ENCODE measurements at places on chromosomes 11 and 22.

DNA sequence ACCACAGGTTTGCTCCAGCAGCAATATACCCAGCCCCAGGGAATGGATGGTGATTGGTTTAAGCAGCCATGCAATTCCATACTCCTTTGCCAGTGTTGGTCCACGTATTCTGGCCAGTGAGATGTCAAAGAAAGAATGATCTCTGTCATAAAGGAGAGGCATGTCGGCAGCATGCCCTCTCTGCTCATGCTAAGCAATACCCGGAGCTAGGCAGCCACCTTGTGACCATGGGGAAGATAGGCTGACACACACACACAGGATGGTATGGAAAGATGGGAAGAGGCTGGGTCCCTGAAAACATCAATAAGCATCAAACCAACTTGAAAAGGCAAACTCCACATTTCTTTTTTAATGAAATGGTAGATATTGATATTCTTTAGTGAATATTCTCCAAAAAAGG is 5.1 kb downstream of the ABCC8 start:
- no peak for DNase-seq

DNA sequence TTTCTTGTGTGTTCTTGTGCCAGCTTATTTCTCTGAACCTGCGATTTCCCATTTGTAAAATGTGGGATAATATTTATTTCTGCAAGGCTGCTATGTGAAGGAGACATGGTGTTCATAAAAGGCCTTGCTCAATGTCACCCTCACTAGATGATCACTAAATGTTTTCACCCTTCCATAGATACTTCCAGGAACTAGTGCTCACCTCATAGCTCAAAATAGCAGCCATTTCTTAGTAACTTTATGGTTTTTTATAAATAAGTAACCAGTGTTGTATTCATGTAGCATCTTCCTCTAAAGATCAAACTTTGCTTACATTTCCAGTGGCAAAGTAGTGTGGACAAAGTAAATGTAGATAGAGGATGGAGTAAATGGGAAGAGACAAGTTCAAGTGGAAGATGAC is 23.8 kb downstream of the SYTL2 start:
- no peak for DNase-seq

DNA sequence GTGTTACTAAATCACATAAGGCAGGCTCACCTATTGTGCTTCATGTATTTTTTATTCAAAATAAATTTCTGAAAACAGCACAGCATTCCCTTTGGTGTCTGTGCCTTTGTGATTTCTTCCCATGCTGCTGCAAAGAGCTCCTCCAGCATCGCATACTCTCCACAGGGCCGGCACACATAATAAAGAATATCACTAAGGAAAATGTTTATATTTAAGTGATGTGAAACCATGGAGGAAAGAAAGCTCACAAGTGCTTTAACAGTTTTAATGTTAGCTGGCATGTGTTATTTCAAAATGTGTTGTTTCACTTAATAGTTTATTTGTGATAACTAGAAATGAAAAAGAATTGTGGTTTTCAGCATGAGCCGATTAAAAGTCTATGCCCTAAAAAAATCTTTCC is 241.3 kb upstream of the ANO3 start:
- no peak for DNase-seq

DNA sequence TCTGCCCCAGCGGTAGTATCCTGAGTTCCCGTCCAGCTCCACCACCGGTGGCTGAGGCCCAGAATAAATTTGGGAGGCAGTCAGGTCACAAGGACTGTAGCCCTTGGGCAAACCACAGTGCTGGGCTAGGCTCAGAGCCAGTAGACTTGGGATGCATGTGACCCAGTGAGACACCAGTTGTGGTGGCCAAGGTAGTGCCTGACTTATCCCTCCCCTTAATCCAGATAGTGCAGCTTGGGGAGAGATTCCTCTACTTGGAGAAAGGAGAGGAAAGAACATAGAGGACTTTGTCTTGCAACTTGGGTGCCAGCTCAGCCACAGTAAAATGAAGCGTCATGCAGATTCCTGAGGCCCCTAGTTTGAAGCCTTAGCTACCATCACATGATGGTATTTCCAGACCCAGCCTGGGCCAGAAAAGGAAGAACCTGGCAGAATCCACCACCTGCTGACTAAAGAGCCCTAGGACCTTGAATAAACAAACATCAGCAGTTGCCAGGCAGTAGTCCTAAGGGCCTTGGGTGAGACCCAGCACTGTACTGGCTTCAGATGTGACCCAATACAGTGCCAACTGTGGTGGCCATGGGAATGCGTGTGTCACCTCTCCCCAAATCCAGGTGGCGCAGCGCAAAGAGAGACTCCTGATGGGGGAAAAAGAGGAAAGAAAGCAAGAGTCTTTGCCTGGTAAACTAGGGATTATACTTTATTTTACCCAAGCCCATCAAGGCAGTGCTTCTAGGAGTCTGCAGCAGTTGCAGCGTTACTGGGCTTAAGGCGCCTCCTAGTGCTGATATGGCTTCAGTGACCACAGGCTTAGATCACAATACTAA is 17.0 kb upstream of the DDX10 start:
- DNase-seq, result peak; percentile 72

DNA sequence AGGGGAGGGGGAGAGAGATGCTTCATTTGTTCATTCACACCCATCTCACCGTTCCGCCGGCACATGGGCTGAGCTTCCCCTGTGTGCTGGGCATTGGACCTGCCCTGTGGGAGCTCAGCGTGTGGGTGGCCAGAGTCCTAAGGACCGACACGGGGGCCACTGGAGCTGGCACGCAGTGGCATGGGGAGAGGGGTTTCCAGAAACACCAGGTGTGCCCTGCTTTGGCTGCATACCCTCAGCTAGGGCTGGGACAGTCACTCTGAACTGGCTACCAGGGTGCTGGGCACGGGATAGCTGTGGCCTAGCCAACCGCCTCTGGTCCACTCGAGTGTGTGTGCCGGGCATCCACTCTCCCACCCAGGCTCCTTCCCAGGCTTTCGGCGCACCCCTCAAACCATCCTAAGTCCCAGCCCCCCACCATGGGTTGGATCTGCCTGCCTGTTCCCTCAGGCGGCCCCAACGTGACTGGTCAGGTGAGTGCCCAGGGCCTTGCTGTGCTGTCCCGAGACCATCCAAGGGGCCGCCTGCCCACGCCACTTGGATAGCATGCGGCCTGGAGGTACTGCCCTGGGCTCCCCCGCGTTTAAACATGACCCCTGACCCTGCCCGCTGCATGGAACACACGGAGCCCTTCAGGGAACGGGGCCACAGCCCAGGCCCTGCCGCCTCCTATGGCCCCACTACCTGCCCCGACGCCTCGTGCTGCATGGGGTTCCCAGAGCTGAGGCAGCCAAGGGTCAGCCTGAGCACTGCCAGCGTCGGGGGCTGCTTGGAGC is 51.6 kb upstream of the LINC01488 start:
- DNase-seq, result no peak

DNA sequence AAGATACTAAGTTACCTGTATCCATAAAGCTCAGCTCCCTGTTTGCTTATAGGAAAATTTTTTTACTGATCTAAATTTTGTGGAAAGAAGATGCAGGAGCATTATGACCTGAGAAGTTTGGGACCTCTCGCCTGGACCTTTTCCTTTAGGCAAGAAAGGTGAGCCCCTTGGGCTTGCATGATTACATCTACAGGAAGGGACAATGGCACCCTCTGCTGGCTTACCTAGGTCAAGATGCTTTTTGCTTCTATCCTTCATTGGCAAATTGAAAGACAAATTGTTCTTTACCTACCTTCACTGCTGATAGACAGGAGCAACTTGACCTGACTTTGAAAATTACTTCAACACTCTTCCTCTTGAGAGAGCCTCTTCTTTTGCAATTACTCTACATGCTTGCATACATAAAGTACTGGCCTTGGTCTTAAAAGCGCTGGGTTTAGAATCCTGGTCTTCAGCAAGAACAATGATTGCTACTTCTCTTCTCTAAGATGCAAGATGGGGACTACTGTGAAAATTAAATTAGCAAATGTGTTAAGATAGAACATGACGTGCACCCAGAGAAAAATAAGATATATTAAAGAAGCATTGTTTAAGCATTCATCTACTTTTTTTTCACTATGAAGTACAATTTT is 147.2 kb downstream of the TRPC6 start:
- no peak for DNase-seq

GRCh38 chr22:22935056-22935545 is 47.5 kb downstream of the IGLL5 start:
- DNase-seq, result no peak

DNA sequence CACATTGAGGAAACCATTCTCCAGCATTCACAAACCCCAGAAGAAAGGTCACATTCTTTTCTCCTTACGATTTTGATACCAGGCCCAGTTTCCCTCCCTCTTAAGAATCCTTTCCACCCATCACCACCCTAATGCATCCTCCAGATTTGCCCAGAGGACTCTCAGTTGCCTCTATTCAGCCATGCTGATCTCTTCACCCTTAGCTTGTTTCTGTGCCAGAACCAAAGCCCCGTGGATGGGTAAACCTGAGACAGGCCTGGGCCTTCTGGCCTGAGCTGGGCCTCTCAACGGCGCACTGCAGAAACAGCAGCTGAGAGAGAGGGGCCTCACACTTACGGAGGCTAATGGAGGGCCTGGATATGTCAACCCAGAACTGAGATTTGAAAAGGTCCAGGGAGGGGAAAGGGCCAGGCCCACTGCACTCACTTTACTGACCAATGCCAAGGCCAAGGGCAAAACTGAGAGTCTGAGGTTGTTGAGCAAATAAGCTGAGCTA is 32.2 kb upstream of the OAF start:
- no peak for DNase-seq

DNA sequence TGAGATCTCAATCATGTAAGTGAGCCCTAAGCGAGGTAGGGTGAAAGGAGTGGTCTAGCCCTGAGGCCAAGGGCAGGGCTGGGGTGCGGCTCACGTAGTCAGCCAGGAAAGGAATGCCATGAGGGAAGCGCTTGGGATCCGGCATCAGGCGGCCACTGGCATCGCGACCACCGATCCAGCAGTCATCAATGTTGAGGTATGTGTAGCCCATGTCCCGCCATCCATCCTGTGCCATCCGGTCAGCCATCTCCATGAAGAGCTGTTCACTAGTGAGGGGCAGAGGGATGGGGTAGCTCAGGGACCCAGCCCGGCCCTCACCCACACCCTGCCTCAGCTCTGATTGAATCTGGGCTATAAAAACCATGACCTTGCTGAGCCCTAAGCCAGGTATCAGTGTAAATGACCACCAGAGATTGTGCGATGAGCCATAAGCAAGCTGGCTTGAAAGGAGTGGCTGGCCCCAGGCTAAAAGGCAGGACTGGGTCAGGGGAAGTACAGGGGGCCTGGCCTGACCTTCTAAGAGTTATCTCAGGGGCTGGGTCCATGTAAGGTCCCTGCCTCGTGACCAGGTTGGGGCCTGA is 2.9 kb downstream of the NAGA start:
- no peak for DNase-seq

DNA sequence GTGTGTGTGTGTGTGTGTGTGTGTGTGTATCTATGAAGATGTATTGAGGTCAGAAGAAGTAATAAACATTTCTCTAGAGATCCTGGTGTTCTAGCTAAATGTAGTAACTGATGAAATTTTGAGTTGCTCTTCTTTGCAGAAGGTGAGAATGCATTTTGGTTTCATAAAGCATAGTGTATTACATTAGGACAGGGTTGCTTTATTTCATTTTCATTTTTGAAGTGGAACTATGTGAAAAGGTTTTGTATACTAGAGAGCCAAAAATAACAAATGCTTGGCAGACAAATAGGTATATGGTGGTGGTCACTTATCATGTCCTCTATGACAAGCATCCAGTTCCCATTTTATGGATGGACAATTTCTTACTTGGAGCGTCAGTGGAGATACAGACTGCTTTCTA is 99.0 kb downstream of the CASP12 start:
- DNase-seq, result no peak

DNA sequence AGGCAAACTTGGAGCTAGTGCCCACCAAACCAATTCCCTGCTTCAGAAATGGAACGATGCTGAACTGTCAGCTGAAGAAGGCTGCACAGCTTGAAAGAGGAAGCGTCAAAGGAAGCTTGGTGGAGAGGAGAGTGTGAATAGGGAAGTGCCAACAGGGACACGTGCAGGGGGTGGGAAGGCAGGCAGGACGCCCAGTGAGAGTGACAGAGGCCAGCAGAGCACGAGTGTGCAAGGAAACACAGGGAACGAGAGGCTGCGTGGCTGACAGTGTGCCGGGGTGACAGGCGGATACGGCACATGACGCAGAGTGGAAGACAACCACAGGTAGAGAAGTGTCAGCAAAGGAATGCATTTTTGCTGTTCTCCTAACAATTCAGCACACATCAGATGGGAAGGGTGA is 196.4 kb downstream of the LARGE1 start:
- DNase-seq, result no peak

GRCh38 chr22:46969491-46969890 is 207.0 kb downstream of the TBC1D22A start:
- DNase-seq, result no peak

GRCh38 chr11:76114238-76114637 is 92.1 kb downstream of the WNT11 start:
- DNase-seq, result no peak
